ENCODE measurements at places on chromosomes 5 and 9.

DNA sequence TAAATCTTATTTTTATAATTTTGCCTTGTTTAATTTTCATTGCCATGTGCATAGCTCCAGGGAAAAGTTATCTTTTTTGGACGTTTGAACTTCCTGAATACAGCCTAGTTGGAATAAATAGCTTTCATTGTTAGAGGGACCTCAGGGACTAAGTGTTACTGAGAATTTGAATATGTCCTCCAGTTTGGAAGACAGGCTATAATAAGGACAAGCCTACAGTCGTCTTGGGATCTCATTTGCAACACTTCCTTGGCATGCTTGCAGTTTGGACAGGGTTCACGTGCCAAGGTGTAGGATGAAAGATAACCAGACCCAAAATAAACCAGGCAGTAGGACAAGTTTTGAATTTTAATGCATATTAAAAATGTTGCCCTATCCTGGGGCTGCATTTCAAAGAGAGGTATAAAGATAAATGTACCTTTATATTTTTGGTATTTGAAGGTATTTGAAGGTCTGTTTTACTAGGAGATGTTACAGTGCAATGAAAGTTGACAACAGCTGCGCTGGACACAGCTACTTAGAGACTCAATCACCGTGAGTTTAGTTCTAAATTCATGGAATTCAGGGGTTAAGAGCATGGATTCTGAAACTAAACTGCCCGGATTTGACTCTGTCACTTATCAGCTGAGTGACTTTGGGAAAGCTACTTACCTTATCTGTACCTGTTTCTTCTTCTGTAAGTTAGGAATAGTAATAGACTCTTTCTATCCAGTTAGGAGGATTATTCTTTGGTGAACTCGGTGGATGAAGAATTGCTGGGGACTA, 134.1 kb downstream of the ACTBL2 start:
- no peak for DNase-seq

- DNase-seq, result no peak
Observed at GRCh38 chr5:7667216-7667767, 183.6 kb downstream of the CFAP90 start.

DNA sequence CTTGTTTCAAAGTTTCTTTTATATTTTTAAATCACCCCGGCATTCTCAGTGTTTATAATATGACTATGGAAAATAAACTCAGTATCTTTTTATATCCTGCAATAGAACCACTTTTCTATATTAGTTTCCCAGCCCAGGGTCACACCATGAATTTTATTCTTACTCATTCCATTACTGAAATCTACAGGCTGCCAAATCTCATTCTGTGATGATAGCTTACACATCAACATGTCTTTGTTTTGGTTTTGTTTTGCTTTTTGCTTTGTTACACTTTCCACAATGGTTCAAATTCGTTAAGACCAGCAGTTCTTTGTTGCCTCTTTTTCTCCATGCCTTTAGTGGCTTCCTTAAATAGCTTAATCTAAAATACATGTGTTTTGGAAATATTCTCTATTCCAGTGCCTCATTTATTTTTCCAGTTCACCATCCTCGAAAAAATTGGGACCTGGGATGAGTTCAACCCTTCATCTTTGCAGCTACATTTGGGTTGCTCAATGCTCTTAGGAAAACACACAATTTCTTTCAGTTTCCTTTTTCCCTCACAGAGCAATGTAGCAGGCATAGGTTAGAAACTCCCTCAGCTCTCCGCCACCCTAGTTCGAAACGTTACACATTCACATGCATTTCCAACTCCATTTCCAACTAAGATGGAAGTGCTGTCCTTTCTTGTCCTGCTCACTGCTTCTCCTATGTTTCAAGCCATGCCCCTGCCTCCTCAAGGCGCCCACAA, 1146.3 kb downstream of the MAT2B start:
- no peak for DNase-seq

- peak; percentile 16 for DNase-seq
Observed at GRCh38 chr5:157819502-157820115, 39.3 kb downstream of the CLINT1 start.

GRCh38 chr5:148861088-148861487, 34.7 kb downstream of the ADRB2 start:
- DNase-seq, result no peak

GRCh38 chr5:99068944-99069650, 140.3 kb upstream of the CHD1 start:
- DNase-seq, result no peak

DNA sequence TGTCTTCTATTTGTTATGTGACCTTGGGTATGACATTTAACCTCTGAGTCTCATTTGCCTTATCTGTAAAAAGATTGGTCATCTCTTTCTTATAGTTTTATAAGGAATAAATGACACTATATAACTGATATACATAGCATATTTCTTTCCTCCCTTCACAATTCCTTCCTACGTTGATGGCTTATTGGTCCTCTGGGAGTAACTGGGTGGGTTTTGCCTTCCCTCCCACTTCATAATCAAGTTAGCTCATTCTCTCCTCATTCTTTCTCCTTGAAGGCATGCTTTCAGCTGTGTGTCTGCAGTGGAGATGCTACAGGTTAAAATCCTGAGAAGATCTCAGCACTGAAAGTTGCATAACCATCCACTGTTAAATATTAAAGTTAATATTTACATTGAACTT, 382.4 kb downstream of the TMEM38B start:
- DNase-seq, result no peak

GRCh38 chr5:3251784-3252183, 343.8 kb upstream of the IRX1 start:
- DNase-seq, result no peak

- DNase-seq, result no peak
Observed at GRCh38 chr9:128082151-128082550, 14.1 kb downstream of the SLC25A25 start.

DNA sequence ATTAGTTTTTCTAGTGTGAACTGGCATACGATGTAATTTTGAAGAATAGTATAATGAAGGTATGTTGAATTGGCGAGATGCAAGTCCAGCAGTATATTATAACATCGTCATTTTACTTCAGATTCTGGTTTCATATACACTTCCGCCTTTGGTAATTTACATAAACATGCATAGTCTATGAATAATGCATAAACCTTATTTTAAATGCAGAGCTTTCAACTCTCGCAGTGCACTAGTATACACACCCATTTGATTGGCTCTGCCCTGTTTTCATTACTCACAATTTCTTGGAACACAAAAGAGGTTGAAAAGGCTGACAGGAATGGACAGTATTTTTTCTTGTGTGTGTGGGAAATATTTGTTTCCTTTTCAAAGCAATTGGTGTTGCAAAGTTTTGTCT, 128.9 kb upstream of the CCNH start:
- peak; percentile 46 for DNase-seq

GRCh38 chr5:137531266-137531665, 32.1 kb upstream of the SPOCK1 start:
- no peak for DNase-seq

DNA sequence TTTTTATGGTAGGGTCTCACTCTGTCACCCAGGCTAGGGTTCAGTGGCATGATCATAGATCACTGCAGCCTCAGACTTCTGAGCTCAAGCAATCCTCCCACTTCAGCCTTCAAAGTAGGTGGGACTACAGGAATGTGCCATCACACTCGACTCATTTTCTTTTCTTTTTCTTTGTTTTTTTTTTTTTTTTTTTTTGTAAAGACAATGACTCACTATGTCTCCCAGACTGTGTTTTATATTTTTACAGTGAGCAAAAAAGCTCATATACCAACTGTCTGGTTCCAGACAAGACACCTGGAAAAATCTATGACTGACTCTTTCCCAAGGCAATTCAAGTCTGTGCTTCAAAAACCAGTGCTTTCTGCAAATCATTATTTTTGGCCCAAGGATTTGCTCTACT, 10.8 kb upstream of the FOXD1 start:
- peak; percentile 17 for DNase-seq

GRCh38 chr5:74540622-74541021, 99.9 kb downstream of the ENC1 start:
- DNase-seq, result peak; percentile 24

DNA sequence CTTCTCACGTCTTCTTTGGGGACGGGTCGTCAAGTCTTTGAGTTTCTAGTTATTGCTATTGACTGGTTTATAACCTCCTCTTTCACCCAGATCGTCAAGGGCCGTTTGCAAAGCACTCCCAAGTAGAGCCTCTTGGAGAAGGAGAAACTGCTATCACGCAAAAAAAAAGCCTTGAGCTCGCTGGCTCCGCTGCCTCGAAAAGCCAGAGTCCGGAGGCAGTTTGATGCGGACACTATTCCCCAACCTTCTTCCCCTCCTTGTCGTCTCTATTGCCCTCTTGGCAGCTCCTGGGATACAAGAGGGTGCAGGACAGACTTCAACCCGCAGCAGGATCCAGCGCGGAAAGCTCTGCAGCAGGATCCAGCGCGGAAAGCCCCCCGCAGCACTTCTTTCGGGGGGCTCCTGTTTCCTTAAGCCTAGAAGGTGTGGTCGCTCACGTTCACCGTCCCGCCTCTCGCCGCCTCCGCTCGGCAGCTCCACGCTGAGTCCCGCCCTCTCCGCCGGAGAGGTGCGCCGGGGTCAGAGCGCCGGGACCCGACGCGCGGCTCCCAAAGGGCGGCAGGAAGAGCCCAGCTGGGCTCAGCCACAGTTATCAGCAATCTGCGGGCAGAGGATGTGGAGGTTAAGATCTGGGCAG, at the start of gene PCDHAC1:
TSS of gene PCDHAC1 (plus strand) at position 494 of the 637 bp plus-strand sequence. CDS start 594 bp downstream, outside the sequence.
- peak; percentile 2 for DNase-seq

- DNase-seq, result peak; percentile 69
Observed at GRCh38 chr5:127088251-127088650, 14.9 kb upstream of the C5orf63 start.

GRCh38 chr9:1969898-1970297, 45.2 kb upstream of the SMARCA2 start:
- DNase-seq, result no peak

GRCh38 chr5:33846851-33847250, 44.9 kb downstream of the ADAMTS12 start:
- no peak for DNase-seq

DNA sequence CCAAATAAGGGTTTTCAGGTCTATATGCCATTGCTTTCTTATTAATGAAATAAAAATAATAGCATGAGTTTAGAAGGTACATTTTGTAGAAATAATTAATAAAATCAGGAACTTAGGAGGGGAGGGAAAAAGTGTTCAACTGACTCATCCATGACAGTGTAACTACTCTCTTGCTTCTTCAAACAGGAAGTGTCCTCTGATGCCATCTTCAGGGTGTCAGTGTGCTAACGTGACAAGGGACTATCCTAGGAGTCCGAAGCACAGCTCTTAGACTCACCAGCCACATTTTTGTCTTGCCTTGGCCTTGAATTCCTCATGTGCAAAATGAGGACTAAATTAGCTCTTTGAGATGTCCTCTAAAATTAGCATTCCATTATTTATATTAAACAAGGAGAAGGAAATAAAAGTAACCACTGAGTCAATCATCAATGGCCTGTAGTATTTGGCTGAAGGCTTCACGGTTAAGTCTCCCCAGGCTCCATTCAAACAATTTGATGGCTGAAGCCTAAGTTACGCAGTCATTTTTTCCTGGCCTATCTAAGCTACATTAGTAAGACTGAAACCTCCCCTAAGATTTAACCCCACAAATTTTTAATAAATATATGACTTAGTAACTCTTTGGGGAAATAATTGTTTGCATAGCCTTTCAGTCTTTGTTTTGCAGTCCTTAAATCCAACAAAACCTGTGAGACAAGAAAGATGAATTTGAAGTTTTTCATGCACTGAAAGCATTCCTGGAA, 151.1 kb downstream of the ARL15 start:
- no peak for DNase-seq

DNA sequence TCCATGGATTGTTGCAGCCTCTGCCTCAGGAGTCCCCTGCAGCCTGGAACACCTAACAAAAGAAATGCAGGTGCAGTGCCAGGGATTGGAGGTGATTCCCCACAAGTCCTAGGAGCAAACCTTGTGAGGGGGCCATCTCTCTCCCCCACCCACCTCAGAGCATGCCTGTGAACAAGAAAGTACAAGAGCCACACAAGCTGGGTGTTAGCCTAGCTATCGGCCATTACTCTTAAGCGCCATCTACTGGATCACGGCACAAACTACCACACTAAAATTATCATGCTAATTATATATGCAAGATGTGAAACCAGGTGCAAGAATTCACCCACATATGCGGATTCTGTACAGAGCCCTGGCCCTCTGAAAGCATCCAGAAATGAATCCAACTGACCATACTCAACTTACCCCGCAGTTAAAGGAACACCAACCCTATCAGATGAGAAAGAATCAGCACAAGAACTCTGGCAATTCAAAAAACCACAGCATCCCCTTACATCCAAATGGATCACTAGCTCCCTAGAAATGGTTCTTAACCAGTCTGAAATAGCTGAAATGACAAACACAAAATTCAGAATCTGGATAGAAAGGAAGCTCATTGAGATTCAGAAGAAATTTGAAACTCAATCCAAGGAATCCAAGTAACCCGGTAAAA, 16.5 kb upstream of the PRSS3 start:
- peak; percentile 72 for DNase-seq

DNA sequence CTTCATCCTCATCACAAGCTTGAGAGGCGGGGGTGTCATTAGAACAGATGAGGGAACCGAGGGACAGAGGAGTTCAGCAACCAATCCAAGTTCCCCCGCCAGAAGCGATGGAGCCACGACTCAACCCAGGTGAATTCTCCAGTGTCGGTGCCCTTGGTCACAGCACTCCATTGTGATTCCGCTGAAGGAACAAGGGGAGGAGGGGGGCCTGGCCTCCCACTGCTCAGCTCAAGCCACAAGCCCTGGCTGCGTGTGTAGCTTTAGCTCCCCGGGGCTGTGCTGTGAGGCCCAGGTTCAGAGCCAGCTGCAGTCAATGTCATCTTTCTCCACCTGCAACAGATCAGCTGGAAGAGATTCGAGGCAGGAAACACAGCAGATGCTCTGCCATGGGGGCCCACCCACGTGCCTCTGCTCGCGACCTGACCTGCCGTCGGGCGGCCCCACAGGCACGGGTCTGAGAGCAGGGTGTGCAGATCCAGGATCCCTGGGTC, 72.6 kb downstream of the GTF3C4 start:
- DNase-seq, result no peak

- no peak for DNase-seq
Observed at GRCh38 chr5:32020271-32020670, 153.8 kb downstream of the GOLPH3 start.

DNA sequence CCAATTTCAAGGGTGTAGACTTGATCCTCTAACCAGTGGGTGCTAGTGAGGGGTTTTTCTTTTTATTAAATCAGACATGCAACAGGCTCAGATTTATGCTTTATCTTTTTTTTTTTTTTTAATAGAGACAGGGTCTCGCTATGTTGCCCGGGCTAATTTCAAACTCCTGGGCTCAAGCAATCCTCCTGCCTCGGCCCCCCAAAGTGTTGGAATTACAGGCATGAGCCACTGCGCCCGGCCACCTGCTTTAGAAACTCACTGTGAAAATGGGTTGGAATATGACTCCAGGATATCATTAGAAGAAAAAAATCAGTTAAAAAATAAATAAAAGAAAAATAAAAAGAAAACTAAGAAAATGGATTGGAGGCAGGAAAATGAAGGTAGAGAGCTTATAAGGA, 50.7 kb downstream of the STOM start:
- DNase-seq, result no peak
